ENCODE measurements at places on chromosomes 5 and 9.

DNA sequence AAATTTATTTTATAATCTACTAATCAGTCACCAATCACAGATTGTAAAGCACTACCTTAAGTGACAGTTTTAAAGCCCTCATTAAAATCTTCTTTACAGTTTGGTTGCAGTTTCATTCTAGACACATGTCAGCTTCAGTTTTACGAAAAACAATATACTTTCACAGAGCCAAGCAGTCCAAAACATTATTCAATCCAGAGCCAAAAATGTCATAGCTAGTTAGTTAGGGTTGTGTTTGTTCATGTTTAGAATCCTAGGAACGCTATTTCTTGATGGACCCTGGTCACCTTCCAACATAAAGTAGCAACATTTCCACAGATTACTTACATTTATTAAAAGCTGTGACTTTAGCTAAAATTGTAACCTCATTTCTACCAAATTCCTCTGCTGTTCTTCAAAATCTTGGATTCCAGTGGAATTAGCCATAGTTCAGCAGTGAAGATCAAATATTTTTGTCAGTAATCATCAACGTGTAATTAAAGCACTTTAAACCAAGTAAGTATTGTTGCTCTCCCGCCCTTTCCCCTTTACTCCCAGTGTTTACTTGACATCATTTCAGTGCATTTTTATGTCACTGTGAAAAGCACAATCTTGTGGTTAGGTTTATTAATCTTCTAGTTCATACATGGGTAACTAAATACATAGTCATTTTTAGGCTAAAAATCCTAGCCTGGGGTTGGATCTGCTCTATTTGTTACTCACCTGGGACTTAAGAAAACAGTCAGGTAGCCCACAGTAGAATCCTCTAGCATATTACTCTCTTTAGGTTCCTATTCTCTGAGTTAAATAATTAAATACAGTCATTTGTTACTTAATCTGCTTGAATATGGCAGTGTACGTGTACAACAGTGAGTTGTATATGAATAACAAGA is 74.3 kb downstream of the NIPBL start:
- DNase-seq: no peak

DNA sequence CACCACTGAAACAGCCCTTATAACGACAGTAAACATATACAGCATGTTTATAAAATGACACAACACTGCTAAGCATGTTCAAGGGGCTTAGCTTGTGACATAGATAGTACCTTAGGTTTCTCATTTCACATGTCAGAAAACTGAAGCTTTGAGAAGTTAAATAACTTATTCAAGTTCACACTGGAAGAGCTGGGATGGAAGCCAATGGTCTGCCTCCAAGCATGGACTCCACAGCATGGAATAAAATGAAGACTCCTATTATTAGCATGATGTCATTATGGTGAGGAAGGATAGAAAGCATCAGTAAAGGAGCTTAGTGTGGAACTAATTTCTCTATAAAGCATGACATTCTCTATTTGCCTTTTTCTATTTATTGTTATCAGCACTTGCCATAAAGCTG is 316.7 kb downstream of the PLK2 start:
- no peak for DNase-seq

- DNase-seq: no peak
Measured at GRCh38 chr5:45609661-45610060, 86.5 kb downstream of the HCN1 start.

DNA sequence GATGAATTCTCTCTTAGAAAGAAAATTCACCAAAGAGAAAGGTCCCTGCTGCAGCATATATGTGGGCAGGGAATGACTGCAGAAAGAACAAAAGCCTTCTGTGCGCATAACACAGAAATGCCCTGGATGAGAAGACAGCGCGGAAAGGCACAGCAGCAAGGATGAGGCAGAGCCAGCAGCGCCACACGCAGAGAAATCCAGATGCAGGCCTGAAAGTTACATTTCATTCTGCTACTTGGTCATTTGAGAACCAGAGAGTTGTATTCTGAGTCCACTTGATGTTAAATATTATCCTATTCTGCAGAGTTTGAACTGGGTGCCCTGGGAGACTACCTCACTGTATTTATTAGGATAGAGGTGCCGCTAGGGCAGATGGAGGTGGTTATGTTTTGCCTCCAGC is 68.5 kb downstream of the GLDC start:
- DNase-seq: no peak

GRCh38 chr5:61280761-61281427 is 51.2 kb upstream of the ZSWIM6 start:
- no peak for DNase-seq

DNA sequence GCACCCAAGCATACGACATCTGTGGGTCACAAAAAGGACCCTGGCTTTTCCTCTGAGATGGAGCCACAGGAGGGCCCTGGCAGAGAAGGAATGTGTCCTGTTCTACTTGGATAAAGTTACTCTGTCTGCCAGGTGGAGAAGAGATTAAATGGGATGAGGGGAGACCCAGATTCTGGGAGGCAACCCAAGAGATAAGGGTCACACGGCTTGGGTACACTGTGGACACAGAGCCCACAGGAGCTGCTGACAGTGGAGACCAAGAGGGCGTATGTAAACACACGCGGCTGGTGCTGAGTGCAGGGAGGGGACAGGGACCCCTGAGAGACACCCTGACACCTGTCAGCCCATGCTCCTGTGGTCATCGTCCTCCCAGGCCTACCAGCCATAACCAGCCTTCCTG is 6.2 kb downstream of the CDK20 start:
- no peak for DNase-seq

GRCh38 chr9:132288966-132289365 is 65.8 kb downstream of the SETX start:
- no peak for DNase-seq

- DNase-seq: no peak
Measured at GRCh38 chr9:134557331-134557730, 84.3 kb upstream of the COL5A1 start.

- DNase-seq: no peak
Measured at GRCh38 chr9:15578714-15579113, 25.9 kb downstream of the CCDC171 start.

GRCh38 chr9:27645161-27645840 is 72.0 kb upstream of the C9orf72 start:
- DNase-seq: no peak

DNA sequence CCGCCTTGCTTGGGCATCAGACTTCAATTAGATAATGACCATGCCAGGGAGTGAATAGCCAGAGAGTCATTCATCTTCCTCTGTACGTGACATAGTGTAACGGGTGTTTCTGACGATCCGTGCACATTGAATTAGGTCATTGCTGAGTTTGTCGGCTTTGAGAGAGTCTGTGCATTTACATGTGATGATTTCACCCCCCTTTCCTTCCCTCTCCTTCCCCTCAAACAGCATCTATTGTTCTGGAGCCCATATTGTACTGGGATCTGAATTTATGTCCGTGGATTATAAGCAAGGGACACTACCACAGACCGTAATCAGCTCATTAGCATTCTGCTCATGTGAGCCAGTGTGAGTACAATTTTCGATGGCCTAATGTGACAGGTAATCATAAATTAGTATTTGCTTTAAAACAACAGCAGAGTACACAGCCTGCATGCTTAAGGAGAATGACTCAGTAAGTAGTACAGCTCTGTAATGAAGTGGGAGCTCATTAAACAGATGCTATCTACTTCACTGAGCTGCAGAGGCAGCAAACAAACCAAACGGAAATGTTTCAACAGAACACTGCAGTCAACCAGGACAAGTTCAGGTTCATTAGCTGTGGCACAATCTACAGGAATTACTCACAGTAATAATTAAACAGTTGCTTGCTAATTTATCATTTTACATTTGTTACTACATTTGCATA is 302.1 kb downstream of the CSNK1G3 start:
- no peak for DNase-seq

DNA sequence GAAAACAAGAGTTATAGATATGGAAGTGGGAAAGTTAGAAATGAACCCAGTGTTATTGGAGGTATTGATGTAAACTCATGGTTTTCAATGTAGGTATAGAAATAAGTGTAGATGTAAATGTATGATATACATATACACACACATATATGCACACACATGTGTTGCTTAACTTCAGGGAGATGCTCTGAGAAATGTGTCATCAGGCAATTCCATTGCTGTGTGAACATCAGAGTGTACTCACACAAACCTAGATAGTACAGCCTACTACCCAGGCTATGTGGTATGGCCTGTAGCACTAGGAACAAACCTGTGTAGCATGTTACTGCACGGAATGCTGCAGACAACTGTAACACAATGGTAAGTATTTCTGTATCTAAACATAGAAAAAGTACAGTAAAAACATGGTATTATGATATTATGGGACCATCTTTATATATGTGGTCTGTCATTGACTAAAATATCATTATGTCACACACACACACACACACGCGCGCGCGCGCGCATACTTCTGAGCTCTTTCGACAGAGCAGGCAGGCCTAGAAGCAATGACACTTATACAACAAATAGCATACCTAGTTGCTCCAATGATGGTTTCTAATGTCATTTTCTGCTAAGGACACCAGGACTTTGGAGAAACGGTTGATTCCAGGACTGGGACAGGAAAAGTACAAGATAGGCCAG is 86.6 kb downstream of the MACROH2A1 start:
- DNase-seq: no peak

DNA sequence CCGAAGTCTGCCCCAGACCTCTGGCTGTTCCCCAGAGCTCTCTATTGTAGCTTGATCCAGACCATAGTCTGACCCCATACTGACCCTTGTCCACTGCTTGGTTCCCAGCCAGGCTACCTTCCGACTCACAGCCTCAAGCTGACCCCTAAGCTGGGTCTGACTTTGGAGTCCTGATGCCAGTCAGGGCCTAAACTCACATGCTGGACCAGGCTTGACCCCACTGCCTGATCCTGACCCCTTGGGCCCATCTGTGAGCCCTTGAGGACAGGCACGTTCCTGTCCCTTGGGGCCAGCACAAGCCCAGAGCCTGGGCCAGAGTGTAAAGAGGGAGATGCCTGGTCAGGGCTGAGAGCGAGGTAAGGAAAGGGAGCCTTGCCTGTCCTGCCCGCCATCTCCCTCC is 32.7 kb upstream of the ENHO start:
- DNase-seq: no peak

DNA sequence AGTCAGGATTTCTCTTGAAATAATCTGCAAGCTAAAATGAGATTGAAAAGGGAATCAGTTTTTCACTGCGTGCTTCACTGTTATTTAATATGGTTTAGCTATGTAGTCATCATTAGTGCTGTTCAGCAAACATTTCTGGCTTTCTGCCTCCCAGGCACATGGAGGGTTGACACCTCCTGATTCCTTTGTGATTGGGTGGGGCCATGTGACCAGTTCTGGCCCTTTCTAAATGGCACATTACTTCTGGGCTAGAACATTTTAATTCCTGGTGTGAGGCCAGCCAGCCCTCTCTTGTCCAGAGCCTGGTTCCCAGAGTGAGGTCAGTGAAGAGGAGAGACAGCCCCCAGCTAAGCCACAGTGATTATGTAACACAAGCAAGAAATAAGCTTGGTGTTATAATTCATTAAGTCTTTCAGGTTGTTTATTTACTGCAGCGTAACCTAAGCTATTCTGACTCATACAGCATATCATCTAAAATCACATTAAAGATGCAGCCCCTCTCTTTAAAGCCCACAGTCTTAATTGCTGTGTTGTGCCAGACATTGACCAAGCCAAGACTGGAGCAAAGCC is 17.4 kb upstream of the ARSI start:
- no peak for DNase-seq

DNA sequence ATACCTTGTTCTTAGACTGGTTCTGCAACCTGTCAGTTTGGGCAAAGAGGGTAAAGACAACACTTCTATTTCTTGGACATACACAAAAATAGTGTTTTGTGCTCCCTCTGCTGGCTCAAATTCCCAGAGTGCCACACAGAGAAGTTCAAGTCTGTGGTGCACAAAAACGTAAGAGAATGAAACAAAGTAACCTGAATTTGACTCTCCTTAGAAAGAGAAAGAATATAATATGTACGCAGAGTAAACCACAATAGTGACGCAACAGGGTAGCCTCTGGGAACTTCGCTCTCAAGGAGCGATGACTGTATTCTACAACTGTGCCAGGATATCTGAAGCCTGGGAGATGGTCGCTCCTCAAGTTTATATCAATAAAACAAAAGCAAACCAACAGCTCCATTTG is 18.5 kb downstream of the DDX31 start:
- DNase-seq: no peak
